ENCODE measurements at places on chromosomes 1 and 21.

GRCh38 chr1:173383351-173383750 lies 93.8 kb upstream of the PRDX6 start:
- no peak for DNase-seq

GRCh38 chr21:45923146-45923545 lies 58.4 kb upstream of the COL6A1 start:
- peak; percentile 92 for DNase-seq

- DNase-seq, result no peak
Observed at GRCh38 chr1:89780721-89781120, 40.1 kb upstream of the LRRC8D start.

- DNase-seq, result peak; percentile 50
Observed at GRCh38 chr1:183270541-183271141, 84.6 kb downstream of the LAMC2 start.

DNA sequence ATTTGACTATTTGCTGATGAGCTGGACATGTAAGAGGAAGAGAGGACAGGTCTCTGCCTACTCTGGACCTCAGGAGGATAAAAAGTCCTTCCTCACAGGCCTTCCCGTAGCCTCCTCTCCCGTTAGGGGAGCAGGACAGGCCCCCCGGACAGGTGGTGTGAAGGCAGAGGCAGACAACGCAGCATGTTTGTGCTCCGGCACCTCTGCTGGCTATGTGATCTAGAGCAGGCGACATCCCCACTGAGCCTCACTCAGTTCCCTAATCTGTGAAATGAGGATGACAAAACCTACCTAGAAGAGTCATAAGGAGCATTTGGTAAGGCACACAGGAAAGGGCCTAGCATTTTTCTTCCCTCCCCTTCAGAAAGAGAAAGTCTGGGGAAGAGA lies 34.8 kb downstream of the KIAA1614 start:
- DNase-seq, result no peak

- DNase-seq, result no peak
Observed at GRCh38 chr1:165383067-165383466, 26.6 kb upstream of the LMX1A start.

DNA sequence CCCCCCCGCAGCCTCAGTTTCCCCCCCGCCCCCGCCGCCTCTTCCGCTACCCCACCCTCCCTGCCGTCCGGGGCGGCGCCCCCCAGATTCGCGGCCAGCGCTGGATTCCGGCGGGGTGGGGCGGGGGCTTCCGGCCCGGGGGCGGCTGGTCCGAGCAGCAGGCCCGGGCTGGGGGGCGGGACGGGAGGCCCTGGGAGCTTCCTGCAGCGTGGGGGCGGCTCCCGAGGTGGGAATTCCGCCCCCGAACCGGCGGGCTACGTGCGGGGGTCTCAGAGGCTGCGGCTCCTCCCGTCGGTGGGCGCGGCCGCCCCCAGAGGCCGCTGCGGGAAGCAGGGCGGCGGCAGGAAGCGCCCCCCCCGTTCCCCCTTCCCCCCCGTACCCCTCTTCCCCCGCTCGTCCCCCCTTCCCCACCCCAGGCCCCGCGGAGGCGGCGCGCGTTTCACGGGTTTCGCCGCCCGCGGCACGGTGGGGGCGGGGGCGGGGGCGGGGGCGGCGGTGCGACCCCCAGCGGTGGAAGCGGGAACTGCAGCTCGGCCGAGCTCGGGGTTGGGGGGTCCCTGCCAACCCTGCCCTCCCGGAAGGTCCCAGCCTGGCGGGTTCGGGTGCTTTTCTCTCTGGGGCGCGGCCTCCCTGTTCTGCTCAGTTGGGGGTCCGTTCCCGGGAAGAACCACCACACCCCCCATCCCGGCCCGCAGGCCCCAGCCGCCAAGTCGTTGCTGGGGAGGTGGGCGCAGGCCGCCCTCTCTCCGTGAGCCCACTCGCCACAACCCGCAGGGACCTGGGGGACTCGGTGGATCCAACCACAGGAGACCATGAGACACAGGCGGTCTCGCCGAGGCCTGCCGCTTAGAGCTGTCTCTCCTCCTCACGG lies 76.3 kb downstream of the MORN1 start:
- peak; percentile 83 for DNase-seq

DNA sequence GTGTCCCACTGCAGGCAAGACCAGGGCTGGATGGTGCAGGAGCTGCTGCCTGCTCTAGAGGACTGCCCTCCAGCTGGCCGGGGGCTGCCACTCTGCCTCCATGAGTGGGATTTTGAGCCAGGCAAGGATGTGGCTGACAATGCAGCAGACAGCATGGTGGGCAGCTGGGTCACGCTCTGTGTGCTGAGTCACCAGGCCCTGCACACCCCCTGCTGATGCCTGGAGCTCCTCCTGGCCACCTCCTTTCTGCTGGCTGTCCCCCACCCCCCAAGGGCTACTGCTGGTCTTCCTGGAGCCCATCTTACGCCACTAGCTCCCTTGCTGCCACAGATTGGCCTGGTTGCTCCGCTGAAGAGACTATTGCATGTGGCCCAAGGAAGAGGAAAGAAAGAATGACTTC lies 3.9 kb upstream of the ZSCAN20 start:
- peak; percentile 2 for DNase-seq

DNA sequence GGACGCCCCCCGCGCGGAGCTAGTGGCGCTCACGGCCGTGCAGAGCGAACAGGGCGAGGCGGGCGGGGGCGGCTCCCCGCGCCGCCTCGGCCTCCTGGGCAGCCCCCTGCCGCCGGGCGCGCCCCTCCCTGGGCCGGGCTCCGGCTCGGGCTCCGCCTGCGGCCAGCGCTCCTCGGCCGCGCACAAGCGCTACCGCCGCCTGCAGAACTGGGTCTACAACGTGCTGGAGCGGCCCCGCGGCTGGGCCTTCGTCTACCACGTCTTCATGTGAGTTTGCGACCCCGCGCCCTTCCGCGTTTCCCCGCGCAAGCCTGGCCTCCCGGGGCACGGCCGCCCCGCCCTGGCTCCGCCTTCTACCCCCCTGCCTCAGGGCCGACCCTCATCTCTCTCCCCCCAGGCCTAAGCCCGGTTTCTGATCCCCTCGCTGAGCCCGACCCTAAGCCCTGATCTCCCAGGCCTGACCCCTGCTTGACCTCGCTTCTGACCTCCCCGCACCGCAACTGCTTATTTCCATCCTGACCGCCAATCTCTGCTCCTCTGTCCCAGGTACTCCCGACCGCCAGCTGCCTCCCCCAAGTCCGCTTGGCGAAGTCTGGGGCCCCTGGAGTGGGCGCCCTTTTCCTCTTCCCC lies 669 bp downstream of the KCNQ4 start:
- DNase-seq, result peak; percentile 57

DNA sequence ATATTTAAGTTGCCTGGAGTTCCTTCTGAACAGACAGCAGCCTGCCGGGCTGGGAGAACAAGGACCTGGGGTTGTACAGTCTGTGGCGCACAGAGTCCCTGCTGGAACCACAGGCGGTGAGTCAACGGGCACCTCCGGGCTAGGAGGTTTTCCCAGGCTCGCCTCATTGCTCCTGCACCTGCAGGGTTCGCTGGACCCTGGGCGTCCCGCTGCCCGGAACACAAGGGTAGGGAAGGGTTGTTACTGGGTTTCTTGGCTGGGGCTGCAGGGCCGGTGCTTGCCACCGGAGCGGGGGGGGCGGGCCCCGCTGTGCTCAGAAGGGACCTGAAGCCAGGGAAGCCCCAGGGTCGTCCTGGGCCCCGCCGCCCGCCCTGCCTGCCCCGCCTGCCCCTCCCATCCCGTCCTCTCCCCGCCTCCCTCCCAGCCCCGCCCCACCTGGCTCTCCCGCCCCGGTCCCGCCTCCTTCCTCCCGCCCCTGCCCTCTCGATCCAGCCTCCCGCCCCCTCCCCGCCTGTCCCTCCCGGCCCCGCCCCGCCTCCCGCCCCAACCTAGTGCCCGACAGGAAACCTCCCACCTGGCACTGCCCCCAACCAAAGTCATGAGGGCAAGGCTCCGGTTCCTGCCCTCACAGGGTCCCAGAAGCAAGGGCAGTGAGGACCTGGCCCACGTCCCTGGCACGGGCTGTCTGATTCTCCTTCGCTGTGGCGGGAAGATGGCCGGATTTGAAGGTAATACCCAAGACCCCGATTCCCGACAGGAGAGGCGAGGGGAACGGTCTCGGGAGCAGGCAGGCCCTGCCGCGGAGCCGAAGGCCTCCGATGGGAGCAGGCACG lies 6.8 kb downstream of the JMJD4 start:
- DNase-seq, result peak; percentile 77

DNA sequence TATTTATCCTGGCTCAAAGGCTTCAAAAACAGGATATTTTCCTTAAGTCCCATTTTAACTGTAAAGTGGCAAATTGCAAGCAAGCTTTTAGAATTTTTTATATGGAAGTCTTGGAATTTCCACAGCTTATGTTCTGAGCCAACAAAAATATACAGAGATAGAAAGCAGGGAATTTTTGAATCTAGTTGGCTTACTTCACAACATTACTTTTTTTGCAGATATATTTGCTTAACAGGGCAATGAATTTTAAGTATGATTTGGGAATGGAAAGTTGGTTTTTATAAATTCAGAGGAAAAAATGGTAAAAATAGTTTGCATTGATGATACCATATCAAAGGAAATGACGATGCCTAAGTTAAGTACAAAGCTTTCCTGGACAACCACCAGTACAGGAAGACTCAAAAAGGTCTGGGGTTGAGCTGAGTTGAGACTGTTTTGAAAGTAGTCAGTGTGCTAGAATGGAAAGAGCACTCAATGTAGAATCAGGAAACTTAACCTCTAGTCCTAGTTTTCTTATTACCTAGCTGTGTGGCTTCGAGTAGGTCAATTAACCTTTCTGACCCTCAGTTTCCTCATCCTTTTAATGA lies 11.0 kb upstream of the VCAM1 start:
- peak; percentile 6 for DNase-seq

DNA sequence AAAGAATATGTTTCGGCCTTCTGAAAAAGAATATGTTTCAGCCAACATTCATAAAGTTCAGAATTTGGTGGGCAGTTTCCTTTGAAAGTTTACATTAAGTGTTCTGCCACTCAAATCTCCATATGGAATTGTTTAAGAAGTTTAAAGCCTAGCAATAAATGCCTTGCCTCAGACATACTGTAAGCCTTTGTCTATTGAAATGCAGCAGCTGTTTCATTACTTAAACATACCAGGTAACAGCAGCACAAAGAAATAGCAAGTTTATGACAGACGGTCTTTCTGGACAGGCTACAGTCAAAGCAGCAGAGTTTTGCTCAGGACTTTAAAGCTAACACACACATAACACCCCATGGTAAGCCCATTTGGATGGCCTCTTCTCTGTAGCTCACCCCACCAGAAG lies 38.5 kb upstream of the C1orf105 start:
- peak; percentile 61 for DNase-seq

DNA sequence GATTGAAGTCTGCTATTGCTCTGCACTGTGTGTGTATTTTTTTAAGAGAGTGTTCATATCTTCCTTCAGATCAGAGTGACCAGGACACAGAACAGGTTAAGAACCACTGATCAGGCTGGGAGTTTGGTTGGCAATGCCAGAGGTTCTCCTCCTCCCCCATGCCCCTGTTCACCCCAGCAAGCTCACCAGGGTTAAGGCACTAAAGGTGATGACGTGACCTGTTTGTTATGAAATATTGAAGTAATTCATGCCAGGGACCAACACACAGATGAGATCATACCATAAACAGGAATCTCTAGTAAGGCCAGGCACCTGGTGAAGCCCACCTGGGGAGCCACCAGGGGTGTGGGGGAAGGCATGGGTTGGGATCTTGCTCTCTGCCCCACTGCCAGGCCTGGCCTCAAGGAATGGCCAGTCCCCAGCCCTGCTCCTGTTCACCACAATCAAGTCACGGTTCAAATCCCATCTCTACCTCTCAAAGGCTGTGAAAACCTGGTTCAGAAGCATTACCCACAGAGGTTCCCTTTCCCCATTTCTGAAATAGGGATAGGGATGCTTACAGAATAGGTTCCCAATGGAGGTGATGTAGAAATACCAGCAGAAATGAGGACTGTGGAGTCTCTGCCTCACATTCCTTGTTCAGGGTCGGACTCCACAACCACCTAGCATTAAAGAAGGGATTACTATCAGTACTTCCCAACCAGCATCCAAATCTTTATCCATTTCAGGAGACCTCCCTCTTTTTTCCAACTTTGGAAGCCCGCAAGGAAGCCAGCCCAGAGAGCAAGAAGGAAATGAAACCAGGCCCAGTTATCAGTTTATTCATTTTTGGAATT lies 2.4 kb downstream of the ID3 start:
- peak; percentile 41 for DNase-seq

DNA sequence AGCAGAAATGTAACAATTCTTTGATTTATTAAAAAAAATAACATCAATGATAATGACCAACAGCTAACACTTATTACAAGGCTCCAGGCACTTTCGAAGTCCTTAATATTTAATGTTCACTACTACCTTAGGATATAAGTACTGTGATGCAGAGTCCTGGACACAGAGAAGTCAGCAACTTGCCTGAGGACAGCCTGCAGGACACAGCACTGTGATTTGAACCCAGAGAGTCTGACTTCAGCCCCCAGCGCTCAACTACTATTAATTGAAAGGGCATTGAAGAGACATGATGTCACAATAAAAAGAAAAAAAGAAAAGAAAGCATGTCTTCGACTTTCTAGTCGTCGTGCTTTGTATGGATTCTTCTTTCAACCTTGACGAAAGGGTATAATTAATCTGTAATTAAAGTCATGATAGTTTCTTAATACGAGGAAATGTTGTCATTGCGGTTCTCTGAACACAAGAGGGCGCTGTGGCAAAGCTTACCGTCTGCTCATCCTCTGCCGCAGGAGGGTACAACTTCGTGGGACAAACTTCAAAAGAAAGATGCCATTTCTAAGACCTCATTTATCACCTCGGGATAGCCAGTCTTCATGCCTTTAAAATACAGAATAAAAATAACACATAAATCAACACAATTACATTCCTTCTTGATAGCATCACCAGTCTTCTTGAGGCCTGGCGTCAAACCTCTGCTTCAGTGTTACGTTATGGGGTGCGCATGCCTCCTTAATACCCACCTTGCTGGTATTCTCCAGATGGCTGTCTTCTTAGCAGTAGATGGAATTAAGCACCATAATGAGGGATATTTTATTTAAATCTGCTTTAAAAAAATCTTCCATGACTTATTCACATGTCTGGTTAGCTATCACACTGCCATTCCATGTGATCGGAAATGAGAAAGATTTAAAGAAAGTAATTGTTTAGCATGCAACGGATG lies 240.1 kb downstream of the DISC1 start:
- DNase-seq, result peak; percentile 90

- peak; percentile 31 for DNase-seq
Observed at GRCh38 chr21:37079211-37079824, 6.3 kb downstream of the TTC3 start.

- DNase-seq, result no peak
Observed at GRCh38 chr1:29397256-29397590, 160.9 kb downstream of the PTPRU start.

DNA sequence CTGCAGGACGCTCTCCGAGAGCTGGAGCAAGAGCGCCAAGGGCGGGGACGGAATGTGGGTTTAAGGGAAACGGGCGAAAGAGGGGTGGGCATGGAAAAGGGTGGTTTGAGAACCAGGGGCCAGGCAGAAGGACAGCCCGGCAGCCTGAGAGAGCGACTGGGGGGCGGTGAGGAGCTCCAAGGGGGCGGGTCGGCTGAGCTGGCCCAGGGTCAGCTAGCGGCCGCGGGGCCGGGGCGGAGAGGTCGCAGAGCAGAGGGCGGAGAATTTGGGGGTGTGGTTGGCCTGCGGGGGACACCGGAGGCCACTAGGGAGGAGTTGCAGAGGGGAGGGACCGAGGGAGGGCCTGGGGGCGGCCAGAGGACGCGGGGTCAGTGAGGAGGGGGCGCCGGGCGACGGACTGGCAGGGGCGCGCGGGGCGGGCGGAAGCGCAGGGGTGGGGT lies 54.7 kb downstream of the NDUFS5 start:
- DNase-seq, result peak; percentile 76

All from eye (tissue), 1 donor.